ENCODE measurements at places on chromosomes 16 and 17.

DNA sequence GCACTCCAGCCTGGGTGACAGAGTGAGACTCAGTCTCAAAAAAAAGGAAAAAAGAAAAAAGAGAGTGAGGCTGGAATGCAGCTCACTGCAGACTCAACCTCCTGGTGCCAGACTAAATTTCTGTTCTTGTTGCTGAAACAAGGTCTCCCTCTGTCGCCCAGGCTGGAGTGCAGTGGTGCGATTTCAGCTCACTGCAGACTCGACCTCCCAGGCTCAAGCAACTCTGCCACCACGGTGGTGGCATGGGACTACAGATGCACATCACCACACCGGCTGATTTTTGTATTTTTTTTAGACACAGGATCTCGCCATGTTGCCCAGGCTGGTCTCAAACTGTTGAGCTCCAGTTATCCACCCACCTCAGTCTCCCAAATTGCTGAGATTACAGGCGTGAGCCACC, 34.6 kb downstream of the TRIM25 start:
- no peak for DNase-seq

GRCh38 chr17:63622574-63623390, 565 bp downstream of the MAP3K3 start:
- peak; percentile 65 for DNase-seq

GRCh38 chr17:73690676-73691075, 46.4 kb upstream of the SDK2 start:
- DNase-seq: no peak

DNA sequence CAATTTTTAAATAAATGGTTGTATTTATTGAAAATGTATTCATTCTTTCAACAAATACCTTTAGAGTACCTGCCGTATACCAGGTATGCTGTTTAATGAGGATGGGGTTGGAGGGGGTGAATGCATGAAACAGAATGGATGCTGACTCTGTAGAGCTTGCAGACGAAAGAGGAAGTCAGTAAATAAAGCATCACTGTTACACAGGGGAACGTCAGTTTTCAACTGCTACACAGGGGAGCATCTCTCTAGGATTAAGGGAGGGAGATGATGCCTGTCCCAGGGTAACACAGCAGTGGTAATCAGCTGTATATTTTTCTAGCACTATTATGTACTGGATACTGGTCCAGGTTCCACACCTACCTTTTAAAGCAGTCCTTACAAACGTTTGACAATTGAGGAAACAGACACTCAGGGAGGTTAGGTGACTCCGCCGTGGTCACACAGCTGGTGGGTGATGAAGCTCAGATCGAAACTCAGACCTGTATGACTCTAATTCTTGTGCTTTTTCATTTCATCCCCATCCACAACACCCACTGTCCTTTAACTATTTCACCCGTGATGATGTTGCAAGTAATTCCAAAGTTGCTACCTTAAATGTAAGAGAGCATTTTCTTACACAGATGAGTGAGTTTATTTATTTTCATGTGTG, 452.1 kb upstream of the HSBP1 start:
- no peak for DNase-seq

DNA sequence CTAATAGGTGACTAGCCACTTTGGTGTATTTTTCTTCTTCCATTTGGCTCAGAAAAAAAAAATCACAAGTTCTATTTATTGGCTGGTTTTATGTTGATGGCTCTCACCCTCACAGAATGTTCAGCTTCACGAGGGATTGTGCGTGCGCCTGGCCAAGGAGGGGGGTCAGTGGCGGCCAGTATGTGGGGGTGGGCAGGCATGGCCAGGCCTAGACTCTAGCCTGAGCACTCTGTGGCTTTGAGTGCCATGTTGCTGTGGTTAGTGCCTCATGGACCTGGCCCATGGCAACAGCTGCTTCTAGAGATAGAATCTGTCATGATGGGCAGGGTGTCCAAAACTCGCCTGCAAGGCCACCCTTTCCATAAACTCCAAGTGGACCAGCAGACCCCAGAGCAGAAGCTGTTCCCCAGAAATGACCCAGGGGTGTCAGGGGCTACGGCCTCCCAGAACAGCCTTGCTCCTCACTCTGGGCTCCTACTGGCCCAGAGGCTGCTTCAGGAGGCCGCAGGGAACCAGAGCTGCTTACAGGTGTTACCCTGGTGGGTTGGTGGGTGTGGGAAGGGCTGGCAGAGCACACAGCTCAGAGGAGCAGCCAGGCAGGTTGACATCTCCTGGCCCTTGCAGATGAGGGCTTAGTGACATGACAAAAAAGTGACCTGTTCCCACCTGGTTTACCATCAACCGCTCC, 124.9 kb downstream of the SOCS1 start:
- DNase-seq: no peak

- peak; percentile 61 for DNase-seq
These were observed 6.7 kb upstream of the KRT31 start for GRCh38 chr17:41404024-41404671.

DNA sequence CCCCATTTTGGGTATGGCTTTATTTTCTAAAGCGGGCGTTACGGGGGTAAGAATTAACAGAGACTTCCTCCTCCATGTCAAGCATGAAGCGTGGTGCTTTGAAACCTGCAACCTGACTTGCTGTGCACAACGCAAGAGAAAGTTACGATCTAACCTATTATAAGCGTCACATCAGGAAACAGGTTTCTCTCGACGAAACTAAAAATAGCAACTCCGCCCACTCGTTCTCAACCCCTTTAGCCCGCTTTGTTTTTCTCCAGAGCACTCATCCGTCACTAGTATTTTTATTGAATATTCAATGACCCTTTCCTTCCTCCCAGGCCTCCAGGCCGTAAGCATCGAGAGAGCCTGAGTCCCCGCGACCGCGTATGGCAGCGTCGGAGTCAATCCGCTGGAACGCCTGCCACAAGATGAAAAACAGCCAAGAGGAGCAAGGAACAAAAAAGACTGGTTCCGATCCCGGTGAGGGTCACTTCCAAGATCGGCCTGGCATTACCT, 555 bp downstream of the NUP88 start:
- peak; percentile 79 for DNase-seq

- peak; percentile 50 for DNase-seq
These were observed 4.3 kb upstream of the NAGLU start for GRCh38 chr17:42531455-42532354.

DNA sequence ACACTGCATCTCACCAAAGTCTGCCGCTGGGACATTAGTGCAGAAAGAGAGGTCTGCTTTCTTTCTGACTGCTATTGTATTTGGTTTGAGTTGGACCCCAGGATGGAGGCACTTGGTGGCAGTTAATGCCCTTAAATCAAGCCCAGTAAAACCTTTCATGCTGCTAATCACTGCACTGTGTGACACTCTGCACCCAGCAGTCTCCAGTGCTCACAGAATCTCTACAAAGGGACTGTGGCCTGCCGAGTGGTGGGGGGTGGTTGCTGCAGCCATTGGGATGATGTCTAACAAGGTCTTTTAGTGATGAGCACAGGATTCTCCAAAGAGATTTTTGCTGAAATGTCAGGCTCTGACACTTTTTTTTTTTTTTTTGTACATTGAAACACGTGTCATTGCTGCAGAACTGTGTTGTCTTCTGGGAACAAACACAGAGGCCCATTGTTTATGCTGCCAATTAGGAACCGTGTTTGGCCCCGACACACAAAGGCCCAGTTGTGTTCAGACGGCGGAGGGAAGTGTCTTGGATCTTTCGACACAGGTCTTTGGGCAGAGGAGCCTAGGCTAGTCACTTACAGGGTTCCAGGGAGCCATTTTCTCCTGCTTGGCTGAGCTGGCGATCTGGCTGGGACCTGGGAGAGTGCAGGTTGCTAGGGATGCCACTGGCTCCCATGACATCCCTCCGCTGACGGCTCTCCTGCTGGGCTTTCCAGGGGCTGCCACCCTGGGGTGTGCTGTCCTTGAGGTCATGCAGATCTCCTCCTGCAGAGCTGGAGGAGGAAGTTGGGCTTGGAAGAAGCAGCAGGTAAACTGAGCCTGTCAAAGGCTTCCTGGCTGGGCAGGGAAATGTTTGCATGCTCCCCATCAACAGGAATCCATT, 16.2 kb upstream of the TNRC6C start:
- DNase-seq: no peak
